ENCODE measurements at places on chromosomes 11 and 22.
A peak's percentile ranks its signal among the peaks of the same experiment; 100 is the strongest.

- no peak for DNase-seq
Observed at GRCh38 chr11:25838918-25839625, 492.9 kb upstream of the ANO3 start.

GRCh38 chr11:16363706-16364105 lies 7.4 kb upstream of the SOX6 start:
- DNase-seq, result no peak

DNA sequence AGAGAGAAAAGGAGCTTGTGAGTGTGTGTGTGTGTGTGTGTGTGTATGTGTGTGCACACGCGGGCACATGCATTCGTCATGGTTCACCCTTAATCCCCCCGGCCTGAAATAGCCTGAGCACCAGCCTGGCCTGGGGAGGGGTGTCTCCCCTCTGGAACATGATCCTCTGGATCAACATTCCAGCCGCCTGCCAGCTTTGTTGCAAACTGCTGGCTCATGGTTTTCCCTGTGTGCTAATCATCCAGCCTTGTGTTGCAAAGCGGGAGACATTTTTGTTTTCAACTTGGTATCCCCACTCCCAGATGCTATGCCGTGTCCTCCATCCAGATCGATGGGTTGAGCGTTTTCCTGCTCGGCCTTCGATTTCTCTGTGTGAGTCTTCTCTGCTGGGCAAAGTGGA lies 94.3 kb downstream of the FEZ1 start:
- no peak for DNase-seq

DNA sequence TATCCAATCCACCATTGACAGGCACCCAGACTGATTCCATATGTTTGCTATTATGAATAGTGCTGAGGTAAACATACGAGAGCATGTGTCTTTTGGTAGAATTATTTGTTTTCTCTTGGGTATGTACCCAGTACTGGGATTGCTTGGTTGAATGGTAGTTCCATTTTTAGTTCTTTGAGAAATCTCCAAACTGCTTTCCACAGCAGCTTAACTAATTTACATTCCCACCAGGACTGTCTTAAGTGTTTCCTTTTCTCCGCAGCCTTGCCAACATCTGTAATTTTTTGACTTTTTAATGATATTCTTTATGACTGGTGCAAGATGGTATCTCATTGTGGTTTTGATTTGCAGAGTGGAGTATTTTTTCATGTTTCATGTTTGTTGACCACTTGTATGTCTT lies 8.3 kb downstream of the FDX1 start:
- no peak for DNase-seq

GRCh38 chr11:16016468-16016829 lies 339.9 kb downstream of the SOX6 start:
- no peak for DNase-seq

DNA sequence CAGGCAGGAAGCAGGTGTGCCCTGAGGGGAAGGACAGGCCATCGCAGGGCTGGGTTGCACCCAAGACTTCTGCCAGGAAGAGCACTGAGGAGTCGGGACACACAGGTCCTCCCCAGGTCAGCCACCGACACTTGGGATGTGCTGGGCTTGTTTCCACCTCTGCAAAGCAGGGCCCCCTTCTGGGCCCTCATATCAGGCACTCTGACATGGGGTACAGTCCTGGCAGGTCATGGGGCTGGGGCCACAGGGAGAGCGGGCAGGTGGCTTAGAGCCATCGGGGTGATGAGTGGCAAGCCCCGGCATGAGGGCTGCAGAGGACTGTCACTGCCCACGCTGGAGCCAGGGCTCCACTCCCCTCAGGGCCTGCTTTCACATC lies 7.9 kb upstream of the ADORA2A start:
- DNase-seq, result no peak

DNA sequence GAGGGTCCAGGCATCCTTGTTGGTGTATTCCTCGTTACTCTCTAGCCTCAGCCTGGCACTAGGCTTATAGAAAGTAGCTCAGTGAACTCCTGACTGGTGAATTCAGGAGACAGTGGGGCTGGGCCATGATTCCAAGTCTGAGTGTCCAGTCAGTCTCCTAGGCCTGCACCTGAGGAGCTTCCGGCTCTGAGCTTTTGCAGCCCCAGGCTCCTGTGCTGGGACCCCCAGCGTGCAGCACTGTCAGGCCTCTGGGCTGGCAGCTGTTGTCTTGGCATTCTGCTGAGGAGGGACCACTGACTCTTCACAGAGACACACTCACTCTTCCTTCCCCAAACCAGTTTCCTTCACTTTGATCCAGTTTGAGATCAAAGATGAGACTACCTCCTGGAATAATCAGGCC lies 82.4 kb downstream of the CTTN start:
- DNase-seq, result no peak

- DNase-seq, result peak; percentile 22
Observed at GRCh38 chr11:849104-849824, 6.6 kb downstream of the TSPAN4 start.

DNA sequence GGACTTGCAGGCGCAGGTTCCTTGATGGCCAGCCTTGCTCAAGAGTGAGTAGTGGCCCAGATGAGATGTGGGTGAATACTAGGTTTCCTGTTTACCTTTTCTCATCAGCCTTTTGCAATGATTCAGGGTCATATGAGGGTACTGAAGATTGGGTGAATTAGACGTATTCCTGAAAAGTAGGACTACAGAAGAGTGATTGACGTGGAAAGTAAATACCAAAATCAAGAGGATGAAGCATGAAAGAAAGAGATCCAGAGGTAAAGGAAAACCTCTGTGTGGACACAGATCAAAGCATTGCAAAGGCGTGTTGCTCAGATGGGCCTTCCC lies 59.9 kb downstream of the CYB5R2 start:
- no peak for DNase-seq

DNA sequence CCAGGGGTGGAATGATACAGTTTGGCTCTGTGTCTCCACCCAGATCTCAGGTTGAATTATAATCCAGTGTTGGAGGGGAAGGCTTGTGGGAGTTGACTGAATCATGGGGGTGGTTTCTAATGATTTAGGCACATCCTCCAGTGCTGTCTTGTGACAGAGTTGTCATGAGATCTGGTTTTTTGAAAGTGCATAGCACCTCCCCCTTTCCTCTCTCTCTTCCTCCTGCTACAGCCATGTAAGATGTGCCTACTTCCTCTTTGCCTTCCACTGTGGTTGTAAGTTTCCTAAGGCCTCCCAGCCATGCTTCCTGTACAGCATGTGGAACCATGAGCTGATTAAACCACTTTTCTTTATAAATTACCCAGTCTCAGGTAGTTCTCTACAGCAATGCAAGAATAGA lies 45.1 kb downstream of the THAP12 start:
- DNase-seq, result no peak

DNA sequence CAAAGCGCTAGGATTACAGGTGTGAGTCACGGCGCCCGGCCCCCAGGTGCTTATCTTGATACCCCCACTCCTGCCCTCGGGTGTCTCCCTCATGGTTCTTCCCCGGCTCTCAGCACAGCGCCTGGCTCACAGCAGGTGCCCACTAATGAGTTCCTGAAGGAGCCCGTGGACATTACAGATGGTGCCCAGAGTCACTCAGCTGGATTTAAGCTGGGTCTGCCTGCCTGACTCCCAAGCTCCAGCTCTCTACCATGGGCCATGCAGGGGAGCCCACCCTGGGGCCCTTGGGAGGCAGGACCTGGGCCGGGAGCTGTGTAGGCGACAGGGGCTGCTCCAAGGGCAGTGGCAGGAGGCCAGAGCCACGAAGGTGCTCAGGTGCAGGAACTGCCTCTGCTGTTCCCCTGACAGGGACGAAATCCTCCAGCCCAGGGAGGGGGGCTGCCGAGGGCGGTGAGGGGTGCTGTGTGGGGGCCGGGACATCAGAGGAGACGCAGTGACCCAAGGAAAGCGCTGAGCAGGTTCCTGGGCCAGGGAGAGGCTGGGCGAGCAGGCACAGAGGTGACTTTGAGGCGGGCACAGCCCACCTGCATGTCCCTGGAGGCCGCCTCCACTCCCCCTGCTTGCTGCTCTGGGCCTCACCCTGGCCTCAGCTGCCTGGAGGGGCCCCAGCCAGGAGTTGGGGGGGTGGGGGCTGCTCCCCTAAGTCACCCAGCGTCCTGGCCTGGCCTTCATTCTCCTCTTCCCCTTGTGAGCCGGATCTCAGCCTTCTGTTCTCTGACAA lies 14.6 kb upstream of the FLRT1 start:
- DNase-seq, result no peak

GRCh38 chr22:45452565-45453379 lies 39.3 kb downstream of the RIBC2 start:
- no peak for DNase-seq

DNA sequence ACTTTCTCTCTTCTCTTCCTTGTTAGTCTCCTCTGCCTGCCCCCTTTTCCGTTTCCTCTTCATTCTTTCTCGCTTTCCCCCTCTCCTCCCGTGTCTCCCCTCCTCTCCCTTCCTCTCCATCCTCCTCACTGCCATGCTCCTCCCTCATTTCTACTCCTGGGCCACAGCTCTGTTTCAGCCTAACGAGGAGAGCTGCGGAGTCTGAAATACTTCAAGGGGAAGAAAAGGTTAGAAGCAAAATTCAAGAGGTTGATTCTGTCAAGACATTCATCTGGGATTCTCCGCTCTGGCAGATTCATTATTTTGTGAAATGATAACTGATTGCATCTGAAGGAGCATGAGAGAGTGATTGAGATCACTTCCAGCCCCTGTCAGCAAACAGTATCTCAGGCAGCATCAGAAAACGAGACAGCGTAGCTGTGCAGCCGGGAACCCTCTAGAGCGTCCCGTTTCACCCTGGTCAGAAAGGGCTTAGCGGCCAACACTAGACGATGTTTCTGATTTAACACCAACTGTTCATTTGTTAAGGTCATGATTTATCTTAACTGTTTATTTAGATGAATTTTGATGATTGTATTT lies 279.3 kb upstream of the B3GAT1 start:
- DNase-seq, result no peak

- DNase-seq, result no peak
Observed at GRCh38 chr11:10784232-10785145, 24.2 kb downstream of the EIF4G2 start.

- DNase-seq, result no peak
Observed at GRCh38 chr22:44131989-44132685, 48.6 kb upstream of the PARVG start.

Data from CD4-positive, alpha-beta T cell treated with Interleukin-2 at 100 ng/mL for 4 hours (primary cell).